ENCODE measurements at places on chromosomes 1 and 21.
A peak's percentile ranks its signal among the peaks of the same experiment; 100 is the strongest.

DNA sequence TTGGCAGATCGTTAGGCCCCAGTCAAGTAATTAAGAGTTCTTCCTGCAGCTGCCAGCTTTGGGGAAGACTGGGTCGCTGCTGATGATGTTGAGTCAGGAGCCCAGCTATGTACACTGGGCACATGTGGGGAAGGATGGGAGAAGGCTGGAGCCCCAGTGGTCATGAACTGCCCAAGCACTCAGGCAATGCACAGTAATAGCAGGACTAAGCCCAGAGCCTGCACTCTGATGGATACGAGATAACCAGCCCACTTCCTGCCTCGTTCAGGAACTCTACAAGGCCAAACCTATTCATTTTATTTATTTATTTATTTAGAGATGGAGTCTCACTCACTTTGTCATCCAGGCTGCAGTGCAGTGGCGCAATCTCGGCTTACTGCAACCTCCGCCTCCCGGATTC, 81.1 kb upstream of the BTG3 start:
- no peak for DNase-seq

GRCh38 chr1:213110349-213111300, 59.6 kb downstream of the RPS6KC1 start:
- no peak for DNase-seq

GRCh38 chr1:10388387-10388715, 10.5 kb upstream of the PGD start:
- no peak for DNase-seq

DNA sequence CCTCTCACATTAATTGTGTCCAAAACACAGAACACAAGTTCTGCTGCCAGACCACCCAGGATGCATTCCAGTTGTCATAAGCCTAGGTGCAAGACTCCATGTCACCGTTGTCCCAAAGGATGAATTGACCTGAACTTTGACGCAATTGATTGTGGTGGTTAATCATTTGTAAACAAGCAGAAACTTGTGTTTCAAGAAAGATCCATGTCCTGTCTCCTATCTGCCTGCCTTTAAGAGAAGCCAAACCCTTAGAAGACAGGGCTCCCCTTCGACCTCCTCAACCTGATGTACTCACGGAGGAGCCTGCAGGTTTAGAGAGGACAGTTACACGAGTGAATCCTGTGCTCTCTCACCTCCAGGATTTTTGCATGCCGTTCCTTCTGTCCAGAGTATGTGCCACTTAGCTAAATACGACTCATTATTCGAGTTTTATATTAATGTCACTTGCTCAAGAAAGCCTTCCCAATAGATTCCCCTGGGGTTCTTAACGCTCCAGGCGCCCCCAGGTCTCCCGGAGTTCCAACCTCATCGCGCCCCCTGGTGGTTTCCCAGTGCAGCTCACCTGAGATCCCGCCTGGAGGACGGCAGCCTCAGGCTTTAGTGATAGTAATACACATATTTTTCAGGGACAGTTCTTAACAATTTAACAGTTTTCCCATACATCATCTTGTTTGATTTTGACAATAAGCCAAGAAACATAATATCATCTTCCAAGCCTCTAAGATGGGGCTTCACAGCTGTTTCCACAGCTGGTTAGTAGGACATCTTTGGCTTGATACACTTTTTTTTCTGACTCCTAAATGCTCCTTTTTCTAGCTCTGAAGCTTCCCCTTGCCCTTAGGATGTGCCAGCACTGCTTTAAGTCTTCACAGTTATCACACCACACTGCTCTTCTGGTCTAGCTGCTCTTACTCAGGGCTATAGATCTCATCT, 2.4 kb upstream of the C8B start:
- DNase-seq: peak; percentile 39

- DNase-seq: no peak
These were observed 60.6 kb downstream of the WNT9A start for GRCh38 chr1:227886993-227887696.

GRCh38 chr1:33296082-33296458, 24.8 kb downstream of the A3GALT2 start:
- DNase-seq: no peak

- DNase-seq: no peak
These were observed 55.2 kb upstream of the PLD5 start for GRCh38 chr1:242579528-242580235.

DNA sequence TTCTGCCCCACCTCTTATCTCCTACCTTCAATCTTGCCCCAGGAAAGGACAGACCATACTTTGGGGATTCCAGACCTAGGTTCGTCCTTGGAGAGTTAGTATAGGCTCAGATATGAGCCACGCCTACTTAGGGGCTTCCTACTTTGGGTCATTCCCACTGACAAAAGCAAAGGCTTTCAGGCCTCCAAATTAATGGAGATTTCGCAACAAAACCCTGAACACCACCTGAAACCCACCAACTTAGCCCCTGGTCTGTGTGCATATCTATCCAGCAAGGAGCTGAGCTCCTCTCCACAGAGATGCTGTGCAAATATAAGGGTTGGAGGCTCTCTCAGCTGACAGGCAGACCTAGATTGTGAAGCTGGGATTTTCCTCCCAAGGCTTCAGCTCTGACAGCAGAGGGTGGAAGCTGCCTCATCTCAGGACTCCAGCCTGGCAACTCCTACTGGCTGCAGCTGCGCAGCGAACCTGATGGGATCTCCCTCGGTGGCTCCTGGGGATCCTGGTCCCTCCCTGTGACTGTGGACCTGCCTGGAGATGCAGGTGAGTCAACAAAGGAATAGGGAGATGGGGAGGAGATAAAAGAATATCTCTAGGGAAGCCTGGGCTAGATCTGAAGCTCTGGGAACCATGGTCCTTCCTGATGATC, 2.1 kb downstream of the MPL start:
- no peak for DNase-seq

GRCh38 chr1:156104065-156104810, 10.3 kb upstream of the LMNA start:
- DNase-seq: no peak

GRCh38 chr1:3013371-3014049, 7.8 kb upstream of the ACTRT2 start:
- no peak for DNase-seq

DNA sequence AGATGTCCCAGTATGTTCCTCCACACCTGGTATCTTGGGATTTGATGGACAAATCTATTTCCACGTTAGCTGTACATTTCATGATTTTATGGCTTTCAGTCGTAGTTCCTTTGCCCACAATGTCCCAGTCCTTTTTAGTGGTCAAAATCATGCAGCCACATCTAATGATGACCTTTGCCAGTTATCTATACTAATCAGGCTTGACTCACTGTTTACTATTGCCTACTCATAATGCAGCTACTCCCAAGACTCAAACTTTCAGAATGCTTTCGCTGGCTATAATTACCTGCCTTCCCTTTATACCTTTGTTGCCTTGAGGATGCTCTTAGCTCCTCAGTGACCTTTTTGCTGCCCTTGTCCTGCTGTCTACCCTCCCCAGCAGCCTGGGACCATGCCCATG, 6.4 kb downstream of the NOS1AP start:
- DNase-seq: no peak

- DNase-seq: peak; percentile 80
These were observed 30.4 kb upstream of the FOXO6 start for GRCh38 chr1:41330588-41331545.

- DNase-seq: peak; percentile 59
These were observed 2.2 kb upstream of the NEGR1 start for GRCh38 chr1:72284348-72285073.

GRCh38 chr1:117070124-117070523, 10.0 kb downstream of the TTF2 start:
- no peak for DNase-seq

DNA sequence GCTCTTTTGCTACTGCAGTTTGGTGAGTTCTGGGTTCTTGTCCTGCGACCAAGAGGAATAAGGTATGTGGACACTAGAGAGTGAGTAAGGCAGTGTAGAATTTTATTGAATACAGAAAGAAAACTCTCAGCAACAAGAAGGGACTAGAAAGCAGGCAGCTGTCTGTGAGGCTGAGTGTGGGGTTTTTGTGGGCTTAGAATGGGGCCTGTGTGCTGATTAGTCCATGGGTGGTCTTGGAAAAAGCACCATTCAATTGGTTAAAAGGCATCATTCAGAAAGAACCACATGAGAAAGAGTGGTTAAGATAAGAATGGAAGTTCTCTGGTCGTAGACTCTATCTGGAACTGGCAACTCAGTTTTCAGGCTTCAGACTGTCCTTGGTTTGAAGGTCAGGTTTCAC, 298.8 kb downstream of the TGFB2 start:
- no peak for DNase-seq

DNA sequence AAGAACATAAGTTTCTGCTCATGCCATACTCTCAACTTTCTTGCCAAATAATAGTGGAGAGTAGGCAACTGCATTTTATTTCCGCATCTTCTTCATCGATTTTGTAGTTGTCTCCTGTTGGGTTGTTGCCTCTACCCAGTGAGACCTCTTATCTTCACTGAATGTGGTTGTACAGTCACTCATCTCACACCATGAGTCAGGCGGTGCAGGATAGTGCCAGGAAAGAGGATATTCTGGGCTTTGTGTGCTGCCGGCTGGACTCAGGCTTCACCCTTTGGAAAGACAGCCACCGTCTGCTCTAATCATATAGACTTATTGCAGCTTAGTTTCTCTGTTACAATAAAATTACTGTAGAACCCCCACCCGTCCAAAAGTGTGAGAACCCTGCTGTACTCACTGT, 154.3 kb upstream of the USP24 start:
- DNase-seq: no peak

DNA sequence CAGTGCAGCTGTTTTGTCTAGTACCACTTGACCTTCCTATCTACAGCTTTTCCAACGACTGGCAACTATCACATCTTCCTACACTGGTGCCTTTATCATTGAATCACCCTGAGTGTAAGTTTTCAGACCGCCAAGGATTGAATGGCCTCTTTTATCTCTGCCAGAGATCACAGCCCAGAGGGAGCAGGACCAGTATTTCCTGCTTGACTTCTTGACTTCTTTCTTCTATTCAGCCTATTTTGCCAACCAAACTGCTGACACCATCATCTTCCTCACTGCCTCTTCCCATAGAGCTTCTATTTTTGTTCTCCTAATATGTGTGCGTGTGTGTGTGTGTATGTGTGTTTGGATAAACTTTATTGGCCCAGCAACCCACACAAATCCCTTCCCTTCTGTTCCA, 53.8 kb downstream of the SERBP1 start:
- no peak for DNase-seq

DNA sequence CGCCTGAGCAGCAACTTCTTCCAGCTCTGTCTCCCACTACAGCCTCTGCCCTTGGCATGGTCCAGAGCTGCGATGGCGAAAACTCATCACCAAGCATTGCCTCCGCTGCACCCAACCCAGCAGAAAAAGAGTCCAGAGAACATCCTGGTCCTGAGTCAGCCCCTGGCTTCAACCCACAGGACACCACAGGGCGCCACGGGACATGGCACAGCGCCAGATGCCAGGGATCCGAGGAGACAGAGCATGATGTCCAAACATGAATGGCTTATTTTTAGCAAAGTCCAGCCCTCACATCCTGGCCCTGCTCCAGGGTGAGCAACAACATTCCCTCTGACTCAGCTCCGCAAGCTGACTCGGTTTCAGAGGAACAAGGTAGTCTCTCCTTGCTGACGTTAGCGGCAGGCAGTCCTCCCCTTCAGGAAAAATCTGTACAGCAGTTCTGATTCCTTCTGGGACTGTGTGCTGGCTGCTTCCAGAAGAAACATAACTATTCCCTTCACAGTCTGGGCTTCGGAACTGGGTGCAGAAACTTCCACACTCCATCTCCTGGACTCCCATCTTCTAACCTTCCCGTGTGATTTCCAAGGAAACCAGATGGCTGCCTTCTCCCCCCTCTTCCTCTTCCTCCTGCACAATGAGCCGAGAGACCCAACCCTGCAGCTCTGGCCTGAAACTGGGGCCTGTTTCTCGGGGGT, 131.3 kb downstream of the TOMM20 start:
- no peak for DNase-seq

GRCh38 chr1:116794804-116795481, 40.7 kb downstream of the CD2 start:
- no peak for DNase-seq

DNA sequence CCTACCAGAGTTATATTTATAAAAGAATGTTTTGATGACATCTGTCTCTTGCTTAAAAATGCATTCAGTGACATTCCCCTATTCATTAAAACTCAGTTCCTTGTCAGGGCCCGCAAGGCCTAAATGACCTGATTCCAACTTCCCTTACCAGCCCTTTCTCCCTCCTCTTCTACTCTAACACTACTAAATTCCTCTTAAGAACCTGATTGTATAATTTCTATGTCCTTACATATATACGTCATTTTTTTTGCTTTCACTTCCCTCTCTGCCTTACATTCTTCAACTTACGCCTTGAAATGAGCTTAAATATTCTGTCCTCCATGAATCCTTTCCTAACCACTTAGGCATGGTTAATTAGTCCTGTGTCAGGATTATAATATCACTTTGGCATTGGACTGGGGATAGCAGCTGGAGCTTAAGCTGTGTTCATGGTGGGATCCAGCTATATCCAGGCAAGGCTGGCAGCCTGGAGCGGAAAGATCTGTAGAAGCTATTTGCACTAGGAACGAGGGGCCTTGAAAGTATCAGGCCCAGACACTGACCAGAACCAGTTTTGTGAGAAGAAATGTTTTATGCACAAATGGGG, 360.2 kb upstream of the PTBP2 start:
- DNase-seq: no peak

GRCh38 chr1:79373481-79374125, 367.1 kb upstream of the ADGRL4 start:
- DNase-seq: no peak

DNA sequence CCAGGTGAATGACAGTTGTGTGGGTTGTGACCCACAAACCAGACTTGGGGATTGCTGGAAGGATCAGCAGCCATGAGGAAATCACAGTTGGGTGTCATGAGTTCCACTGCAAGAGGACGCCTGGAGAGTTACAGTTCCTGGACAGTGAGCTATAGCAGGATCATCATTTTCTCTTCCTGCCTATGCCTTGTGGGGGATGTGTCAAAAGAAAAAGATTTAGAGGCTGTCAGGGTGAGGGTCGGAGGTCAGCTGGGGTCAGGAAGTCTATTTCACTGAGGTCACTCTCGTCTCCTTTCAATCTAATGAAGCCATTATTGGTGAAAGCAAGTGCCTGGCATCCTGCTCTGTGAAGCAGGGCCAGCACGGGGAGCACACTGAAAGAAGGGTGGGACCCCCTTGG, 7.0 kb upstream of the LIN28A start:
- DNase-seq: no peak

DNA sequence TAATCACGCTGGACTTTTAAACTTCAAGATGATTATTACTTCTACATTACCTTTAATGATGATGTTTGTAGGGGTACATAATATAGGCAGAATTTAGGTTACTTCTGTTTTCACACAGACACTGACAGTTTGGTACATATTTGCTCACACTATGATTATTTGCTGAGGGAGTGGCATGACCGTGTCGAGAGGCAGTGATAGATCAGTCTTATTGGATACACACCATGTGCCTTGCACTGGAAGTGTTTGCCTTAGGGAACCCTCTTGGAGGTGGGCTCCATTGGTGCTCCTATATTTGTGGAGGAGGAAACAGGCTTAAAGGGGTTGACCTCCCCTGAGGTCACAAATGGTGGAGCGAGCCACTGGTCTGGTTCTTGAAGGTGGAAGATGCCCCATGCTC, 132.1 kb downstream of the PRDM2 start:
- DNase-seq: no peak

GRCh38 chr1:97277891-97278654, 556.5 kb downstream of the PTBP2 start:
- DNase-seq: no peak

Measured in NT2/D1 (cell line).